Uterus (tissue), 4 donors: ENCODE measurements at places on chromosomes 3 and 15. TPM values are rescaled to one million over a fixed set of nuclear protein-coding genes. Genes with fewer than 3 reads are reported as not detected.
A peak's percentile ranks its signal among the peaks of the same experiment; 100 is the strongest.

DNA sequence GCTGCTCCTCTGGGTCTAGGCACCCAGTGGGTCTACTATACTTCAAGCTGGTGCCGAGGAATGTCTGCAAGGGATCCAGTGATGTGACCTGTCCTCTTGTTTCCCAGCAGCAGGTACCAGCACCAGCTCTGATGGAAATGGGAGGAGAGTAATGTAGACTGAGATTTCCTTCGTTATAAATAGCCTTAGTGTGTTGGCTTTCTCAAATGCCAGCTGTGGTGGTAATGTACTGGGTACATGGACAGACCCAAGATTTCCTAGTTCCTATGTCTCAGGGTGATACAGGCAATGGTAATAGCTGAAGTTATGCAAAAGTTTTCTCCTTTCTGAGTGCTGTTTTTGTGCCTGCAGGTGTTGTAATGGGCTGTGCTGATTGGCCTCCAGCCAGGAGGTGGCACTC, 33.0 kb upstream of the ABI3BP start:
- H3K4me1 ChIP-seq, result no peaks in the 10 kb centered on the region
- H3K27me3 ChIP-seq, result no peaks in the 10 kb centered on the region
- H3K27ac ChIP-seq, result no peak overlapping the region
- no peak for DNase-seq
- H3K36me3 ChIP-seq, result no peaks in the 10 kb centered on the region

DNA sequence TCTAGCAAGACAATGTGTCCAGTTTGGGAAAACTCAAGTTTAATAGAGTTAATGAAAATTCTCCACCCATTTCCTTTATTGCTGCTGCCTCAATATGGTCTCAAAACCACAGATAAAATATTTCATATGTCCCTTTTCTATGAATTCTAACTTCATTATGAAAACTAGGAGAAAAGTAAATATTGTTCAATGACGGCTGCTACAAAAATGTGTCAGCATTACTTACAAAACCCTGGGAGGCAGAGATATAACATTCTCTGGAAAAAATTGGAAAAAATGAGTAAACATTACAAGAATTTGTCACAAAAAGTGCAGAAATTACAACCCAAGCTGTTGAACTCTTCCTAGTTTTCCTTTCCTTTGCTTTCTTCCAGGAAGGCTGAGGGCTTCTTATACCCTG, 22.2 kb upstream of the FBN1 start:
- no peak overlapping the region for H3K4me3 ChIP-seq
- no peaks in the 10 kb centered on the region for H3K4me1 ChIP-seq
- no peak for DNase-seq
- no peaks in the 10 kb centered on the region for H3K36me3 ChIP-seq
- H3K27me3 ChIP-seq, result no peaks in the 10 kb centered on the region

DNA sequence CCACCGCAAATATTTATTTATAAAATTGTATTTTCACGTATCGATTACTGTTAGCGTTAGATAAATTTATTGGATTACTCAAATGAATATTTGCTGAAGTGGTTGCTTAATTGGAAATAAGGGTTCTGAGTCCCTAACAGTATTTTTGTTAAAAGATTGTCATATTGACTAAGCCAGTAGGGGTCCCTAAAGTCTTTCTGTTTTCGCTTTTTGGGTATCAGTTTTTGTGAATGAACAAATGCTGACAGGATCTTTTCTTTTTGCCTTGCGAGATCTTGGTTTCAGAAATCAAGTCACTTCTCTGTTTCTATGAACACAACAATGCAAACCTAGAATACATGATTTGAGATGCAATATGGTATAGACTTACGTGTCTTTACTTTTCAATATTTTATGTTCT, 7.1 kb downstream of the RAD51 start:
- no peak overlapping the region for H3K4me3 ChIP-seq
- no peaks in the 10 kb centered on the region for H3K27me3 ChIP-seq
- H3K36me3 ChIP-seq, result no peaks in the 10 kb centered on the region
- H3K27ac ChIP-seq, result no peak overlapping the region

ATP13A5 gene
- total RNA-seq, result not detected

- DNase-seq, result no peak
- peaks cover 8% of the 10 kb centered on the region for H3K4me1 ChIP-seq
- H3K36me3 ChIP-seq, result no peaks in the 10 kb centered on the region
- no peak overlapping the region for H3K27ac ChIP-seq
- no peak overlapping the region for H3K4me3 ChIP-seq
Observed at GRCh38 chr15:84917452-84917851, 33.0 kb downstream of the SLC28A1 start.

DNA sequence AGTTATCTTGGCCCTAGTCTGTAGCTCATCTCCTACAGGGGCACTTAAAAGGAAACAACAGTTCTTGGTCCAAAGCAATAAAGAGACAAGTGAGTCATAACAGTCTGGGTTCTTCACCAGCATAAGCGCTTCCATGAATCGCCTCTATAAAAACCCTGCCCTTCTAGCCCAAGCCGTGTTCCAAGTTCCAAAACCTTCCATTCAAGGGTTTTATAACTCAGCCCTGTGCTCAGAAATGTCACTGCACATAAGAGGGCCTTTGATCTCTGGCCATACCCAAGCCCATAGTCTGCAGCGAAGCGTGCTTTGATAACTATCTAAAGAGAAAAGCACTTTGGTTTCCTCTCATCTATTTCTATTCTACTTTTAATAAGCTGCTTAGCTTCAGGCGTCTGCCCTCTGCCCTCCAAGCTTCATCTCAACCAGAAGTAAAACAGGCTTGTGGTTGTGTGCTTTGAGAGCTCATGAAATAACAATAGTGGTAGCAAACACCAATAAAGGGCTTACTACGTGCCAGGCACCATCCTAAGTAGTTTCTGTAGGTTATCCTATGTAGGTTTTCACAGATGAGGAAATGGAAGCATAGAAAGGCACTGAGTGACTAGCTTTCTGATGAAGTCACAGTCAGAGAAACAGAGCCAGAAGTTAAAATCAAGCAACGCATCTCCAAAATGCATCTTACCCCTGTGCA, 64.0 kb upstream of the AKAP13 start:
- H3K27me3 ChIP-seq, result no peaks in the 10 kb centered on the region
- DNase-seq, result no peak
- H3K4me3 ChIP-seq, result no peak overlapping the region

- peak; percentile 28 for DNase-seq
- no peaks in the 10 kb centered on the region for H3K27me3 ChIP-seq
- H3K4me1 ChIP-seq, result no peaks in the 10 kb centered on the region
- H3K4me3 ChIP-seq, result no peak overlapping the region
Observed at GRCh38 chr3:191376516-191377141, 46.3 kb upstream of the UTS2B start.

- no peak for DNase-seq
- no peaks in the 10 kb centered on the region for H3K36me3 ChIP-seq
- H3K4me3 ChIP-seq, result no peak overlapping the region
- no peaks in the 10 kb centered on the region for H3K27me3 ChIP-seq
- H3K27ac ChIP-seq, result no peak overlapping the region
- no peaks in the 10 kb centered on the region for H3K4me1 ChIP-seq
Observed at GRCh38 chr15:88002706-88003105, 253.8 kb downstream of the NTRK3 start.

- H3K36me3 ChIP-seq, result no peaks in the 10 kb centered on the region
- no peak for DNase-seq
- no peak overlapping the region for H3K4me3 ChIP-seq
Observed at GRCh38 chr15:50262533-50262932, 3.0 kb downstream of the HDC start.

DNA sequence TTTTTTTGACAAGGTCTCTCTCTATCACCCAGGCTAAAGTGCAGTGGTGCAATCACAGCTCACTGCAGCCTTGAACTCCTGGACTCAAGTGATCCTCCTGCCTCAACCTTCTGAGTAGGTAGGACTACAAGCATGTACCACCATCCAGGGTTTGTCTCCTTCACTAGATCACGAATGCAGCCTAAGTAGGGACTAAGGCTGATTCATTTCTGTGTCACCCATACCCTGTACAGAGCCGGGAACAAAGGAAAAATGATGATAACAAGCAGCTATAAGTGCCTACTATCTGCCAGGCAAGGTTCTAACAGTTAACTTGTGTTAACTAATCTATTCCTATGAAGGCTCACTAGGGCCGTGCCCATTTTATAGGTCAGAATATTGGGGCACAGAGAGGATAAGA, 7.0 kb downstream of the TMEM40 start:
- no peak for DNase-seq
- no peaks in the 10 kb centered on the region for H3K36me3 ChIP-seq
- no peaks in the 10 kb centered on the region for H3K27me3 ChIP-seq
- no peak overlapping the region for H3K27ac ChIP-seq

GRCh38 chr3:86993704-86994103, 2.8 kb upstream of the VGLL3 start:
- no peaks in the 10 kb centered on the region for H3K36me3 ChIP-seq
- no peak overlapping the region for H3K27ac ChIP-seq
- DNase-seq, result no peak

GRCh38 chr15:52343831-52344230, 48.2 kb upstream of the MYO5C start:
- H3K4me3 ChIP-seq, result no peak overlapping the region
- H3K27me3 ChIP-seq, result no peaks in the 10 kb centered on the region
- H3K27ac ChIP-seq, result no peak overlapping the region
- H3K36me3 ChIP-seq, result no peaks in the 10 kb centered on the region
- H3K4me1 ChIP-seq, result no peaks in the 10 kb centered on the region

GRCh38 chr15:73334086-73334485, 34.7 kb downstream of the HCN4 start:
- H3K4me3 ChIP-seq, result no peak overlapping the region
- DNase-seq, result no peak
- H3K27ac ChIP-seq, result no peak overlapping the region
- no peaks in the 10 kb centered on the region for H3K27me3 ChIP-seq

TRPM1 gene
- not detected for total RNA-seq

DNA sequence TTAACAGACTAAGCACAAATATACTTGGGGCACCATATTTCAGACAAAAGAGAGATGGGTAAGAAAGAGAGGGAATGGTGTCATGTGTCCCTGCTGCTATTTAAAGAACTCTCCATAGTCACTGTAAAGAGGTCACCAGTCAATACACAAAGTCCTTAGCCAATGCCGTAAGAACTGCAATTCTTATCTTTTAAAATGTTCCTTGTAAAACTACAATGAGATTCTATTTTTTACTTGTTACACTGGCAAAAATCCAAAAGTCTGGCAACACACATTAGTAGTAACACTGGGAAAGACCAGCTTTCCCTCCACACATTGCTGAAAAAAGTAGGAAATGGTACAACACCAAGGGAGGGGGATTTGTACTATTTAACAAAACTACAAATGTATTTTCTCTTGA, 189.4 kb downstream of the TBC1D5 start:
- no peaks in the 10 kb centered on the region for H3K4me1 ChIP-seq
- no peak overlapping the region for H3K4me3 ChIP-seq
- no peak for DNase-seq
- H3K36me3 ChIP-seq, result no peaks in the 10 kb centered on the region

SCG5 gene
- 1.4 TPM for total RNA-seq

- DNase-seq, result no peak
- no peak overlapping the region for H3K4me3 ChIP-seq
- H3K27ac ChIP-seq, result no peak overlapping the region
- H3K36me3 ChIP-seq, result no peaks in the 10 kb centered on the region
Observed at GRCh38 chr15:66232267-66232625, 21.3 kb downstream of the MEGF11 start.

DNA sequence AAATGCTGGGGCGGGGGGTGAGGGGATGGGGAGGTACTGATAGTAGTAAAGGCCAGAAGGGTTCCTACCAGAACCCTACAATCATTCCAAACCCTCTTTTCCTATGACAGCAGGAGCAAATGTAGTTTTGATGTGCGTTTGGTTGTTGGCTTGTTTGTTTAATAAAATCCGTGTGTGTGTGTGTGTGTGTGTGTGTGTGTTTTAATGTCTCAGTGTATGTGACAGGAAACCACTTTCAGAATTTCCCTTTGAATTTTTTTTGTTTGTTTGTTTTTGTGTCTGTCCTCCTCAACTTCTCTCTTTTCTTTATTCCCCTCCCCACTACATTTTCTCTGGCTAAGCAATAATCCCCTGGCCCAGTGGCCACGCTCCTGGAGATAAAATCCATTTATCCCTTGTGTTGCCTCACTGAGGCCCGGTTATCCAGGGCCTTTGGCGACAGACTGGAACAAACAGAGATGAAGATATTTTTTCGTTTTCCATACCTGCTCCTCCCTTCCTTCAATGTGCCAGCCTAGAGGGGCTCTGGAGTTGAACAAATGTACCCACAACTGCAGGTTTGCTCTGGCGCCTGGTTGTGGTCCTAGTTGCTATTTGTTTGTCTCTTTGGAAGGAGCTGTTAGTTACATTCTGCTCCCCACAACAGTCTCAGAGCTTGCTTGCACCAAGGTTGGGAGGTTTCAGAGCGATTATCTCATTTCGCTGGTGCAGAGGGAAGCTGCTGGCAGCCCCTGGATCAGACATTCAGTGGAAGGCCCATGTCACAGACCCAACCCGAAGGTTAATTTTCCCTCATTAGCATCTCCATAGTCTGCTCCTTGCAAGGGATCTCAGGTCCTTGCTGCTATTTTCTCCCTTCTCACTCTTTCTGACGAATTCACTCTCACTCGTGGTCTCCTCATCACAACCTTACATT, 17.9 kb downstream of the NR2F2 start:
- H3K27ac ChIP-seq, result peak overlapping the region; percentile 100
- no peaks in the 10 kb centered on the region for H3K36me3 ChIP-seq
- H3K4me3 ChIP-seq, result peak overlapping the region; percentile 90
- no peak for DNase-seq

ZNF621 gene
- total RNA-seq, result 6.7 TPM

DNA sequence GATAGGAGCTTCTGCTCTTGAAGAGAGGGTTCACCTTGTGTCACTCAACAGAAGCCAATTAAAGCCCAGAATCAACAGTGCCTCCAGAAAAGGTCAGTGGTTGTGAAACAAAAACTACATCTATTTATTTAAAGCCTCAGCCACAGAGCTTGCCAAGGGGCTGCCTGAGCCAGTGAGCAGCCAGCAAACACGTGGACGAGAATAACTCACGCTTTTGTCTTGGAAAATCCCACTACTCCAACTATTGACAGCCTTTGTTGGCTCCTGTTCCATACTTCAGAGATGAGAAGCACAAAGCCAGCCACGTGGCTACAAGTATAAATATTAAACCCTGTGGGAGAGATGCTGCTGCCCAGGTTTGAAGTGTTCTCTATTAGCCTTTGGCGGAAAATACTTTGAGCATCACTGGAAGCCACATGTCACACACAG, 10.3 kb downstream of the GPR156 start:
- H3K4me3 ChIP-seq, result no peak overlapping the region
- no peaks in the 10 kb centered on the region for H3K4me1 ChIP-seq

GOLGA8O gene
- 1.2 TPM for total RNA-seq

GRCh38 chr15:58420579-58421043, 11.2 kb upstream of the LIPC start:
- H3K27me3 ChIP-seq, result no peaks in the 10 kb centered on the region
- H3K4me3 ChIP-seq, result no peak overlapping the region
- H3K4me1 ChIP-seq, result no peaks in the 10 kb centered on the region
- H3K27ac ChIP-seq, result no peak overlapping the region
- DNase-seq, result no peak
